NK-92 treated with Interleukin-12 subunit alpha and Interleukin-12 subunit beta, amount 100 ng/mL, for 24 hours (cell line): ENCODE measurements at places on chromosomes 4 and X.

DNA sequence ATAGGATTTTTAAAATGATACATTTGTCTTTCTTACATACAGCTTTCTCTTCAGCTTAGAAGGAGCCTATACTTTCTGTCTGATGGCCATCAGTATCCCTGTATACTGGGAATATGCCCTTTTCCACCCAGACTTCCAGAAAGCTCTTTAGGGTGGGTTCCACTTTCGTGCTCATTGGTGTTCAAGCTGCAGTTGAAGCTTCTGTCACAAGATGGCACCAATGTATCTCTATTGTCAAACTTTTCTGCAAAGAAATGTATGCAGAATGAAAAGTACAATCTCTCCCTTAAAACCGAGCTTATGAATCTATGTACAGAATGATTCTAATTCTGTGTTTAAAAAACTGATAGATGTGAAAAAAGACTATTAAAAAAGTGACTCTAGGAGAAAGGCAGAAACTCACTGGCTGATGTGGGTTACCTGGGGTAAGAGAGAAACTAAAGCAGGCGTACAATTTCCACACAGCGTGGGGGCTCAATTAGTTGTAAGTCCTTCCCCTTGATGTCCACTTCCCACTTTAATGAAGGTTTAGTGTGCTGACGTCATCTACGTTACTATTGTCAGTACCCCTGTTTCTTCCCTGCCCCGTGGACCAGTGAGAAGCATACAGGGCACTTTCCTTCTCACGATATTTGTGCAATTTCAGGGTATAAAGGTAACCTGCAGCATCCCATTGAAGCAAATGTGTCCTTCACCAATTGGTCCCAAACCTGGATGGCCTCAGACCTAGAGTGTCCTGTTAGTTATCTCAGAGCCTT is 57.3 kb upstream of the TCEAL2 start:
- DNase-seq = no peak

DNA sequence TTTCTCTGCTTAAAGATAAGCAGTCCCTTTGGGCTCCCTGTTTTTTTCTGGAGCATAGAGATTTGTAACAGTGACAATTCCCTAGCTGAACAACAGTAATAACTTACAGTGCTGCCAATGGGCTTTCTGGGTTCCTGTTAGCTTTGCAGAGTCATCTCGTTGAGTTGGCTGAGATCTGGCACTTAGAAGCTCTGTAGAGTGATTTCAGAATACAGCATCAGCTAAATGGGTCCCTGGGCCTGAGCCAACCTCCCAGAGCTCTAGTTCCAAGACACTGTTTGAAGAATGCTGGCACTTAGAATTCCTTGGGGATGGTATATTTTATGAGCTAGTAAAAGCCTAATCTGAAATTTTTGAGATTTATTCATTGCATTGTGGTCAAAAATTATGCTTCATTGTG is 43.5 kb upstream of the SERTM2 start:
- no peak for DNase-seq

GRCh38 chr4:30837131-30837539 is 117.0 kb downstream of the PCDH7 start:
- no peak for DNase-seq

DNA sequence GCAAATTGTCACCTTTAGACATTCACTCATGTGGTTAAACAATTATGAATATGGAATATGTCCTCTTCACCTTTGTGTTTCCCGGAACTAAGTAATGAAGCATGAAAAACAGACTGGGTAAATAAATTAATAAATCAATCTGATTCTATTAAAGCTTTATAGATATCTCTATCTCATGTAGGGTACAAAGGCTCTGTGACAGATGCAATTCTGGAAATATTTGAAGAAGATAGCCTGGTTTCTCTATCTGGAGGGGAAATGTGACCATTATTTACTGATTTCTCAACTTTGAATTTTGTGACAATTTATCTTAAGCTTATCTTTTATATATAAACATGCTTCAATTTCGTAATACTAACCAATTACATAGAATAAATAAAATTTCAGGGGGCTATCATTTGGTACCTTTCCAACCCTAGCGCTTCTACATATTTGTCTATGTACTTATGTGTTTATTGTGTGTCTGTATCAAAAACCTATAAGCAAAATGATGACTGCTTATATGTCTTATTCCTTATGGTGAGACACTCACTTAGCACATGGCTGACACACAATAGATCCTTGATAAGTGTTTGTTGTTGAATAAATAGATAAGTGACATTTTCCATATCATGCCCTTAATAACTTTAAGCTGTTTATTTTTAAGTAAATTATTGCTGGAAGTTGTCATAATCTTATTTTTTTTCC is 9.9 kb downstream of the CTSO start:
- DNase-seq = no peak

GRCh38 chr4:154416190-154416547 is 75.4 kb downstream of the DCHS2 start:
- DNase-seq = no peak

DNA sequence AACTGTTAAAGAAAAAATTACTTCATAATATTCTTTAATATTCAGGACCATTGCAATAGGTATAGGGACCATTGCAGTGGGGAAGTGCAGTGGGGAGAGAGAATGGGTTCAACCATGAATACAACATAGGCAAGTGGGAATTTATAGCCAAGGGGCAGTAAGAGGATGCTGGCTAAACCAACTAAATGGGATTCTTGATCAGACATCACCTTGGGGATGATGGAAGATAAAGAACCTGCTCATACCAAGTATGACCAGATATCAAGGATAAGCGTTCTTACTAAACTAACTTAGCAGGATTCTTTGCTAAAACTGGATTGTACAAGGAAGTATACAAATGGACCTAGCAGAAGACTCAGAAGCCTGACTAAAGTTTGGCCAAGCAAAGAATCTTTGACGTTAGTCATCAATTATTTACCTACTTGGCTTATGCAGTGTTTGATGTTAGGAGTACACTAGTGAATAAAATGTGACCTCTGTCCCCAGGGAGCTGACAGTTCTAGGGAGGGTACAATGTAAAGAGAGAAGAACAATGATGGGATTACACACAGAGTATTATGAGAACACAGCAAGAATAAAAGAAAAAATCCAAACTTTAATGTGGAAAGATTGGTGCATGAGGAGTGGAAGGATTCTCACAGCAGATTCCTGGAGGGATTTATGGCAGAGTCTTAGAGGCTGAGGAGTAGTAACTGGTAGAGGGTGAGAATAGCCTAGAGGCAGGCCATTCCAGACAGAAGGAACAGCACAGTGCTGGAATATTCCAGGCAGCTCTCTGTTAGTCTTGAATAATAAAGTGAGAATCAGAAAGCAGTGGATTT is 54.7 kb upstream of the MYOZ2 start:
- DNase-seq = no peak
